ENCODE measurements at places on chromosomes 13 and 19.
A peak's percentile ranks its signal among the peaks of the same experiment; 100 is the strongest.

- ATAC-seq: no peak
Observed at GRCh38 chr13:71865874-71866334, 1.1 kb downstream of the DACH1 start.

DNA sequence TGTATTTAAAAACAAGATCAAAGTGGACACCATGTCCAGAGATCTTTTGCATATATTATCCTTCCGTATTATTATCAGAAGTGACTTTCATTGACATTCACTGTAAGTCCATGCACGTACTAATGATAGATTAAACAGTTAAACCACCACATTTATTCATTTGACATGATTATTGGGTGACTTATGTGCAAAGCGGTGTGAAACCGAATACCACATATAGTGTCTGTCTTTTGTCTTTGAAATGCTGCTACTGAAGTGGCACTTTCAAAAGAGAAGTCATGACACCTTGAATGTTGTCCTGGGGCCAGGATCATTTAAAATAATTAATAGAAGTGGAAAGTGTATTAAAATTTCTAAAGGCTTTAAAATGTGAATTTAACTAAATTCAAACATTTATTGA, 100.1 kb downstream of the ERCC5 start:
- no peak for ATAC-seq

DNA sequence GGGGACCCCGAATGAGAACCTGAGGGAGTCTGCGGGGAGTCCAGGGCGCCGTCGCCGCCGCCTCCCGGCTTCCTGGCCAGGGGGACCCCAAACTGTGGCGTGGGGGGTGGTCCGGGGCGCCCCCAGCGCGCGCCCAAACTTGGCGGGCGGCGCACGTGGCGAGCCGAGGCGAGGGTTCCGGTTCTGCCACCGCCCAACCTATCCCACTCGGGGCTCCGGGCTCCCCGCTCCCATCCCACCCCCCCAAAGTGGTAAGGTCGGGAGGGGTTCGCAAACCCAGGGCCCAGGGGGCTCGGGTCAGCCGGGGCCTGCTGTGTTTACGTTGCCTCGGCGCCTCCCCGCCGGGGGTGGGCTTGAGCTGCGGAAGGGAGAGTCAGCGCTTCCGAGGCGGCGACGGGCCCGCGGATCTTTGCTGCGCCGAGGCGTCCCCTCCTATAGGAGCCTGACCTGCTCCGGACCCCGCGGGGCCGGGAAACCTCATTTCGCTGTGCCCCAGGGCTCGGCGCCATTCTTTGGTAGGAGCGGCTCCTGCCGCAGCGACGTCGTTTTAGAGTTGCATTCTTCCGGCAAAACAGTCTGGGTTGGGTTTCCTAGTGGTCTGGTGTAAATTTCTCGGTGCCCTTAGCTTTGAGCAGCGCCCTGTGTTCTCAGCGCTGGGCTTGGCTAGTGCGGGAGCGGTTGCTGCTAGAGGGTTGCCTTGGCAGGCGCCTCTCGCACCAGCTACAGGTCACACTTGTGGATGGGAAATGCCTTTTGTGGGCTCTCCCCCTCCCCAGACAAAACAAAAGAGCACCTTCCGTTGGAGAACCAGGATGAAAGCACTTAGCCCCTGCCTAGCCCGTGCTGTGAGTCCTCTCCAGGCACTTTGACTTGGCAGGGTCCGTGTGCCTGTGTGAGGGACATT, 1.2 kb downstream of the DAZAP1 start:
- ATAC-seq: peak; percentile 17

GRCh38 chr19:49920624-49921363, 8.2 kb upstream of the ATF5 start:
- ATAC-seq: no peak

DNA sequence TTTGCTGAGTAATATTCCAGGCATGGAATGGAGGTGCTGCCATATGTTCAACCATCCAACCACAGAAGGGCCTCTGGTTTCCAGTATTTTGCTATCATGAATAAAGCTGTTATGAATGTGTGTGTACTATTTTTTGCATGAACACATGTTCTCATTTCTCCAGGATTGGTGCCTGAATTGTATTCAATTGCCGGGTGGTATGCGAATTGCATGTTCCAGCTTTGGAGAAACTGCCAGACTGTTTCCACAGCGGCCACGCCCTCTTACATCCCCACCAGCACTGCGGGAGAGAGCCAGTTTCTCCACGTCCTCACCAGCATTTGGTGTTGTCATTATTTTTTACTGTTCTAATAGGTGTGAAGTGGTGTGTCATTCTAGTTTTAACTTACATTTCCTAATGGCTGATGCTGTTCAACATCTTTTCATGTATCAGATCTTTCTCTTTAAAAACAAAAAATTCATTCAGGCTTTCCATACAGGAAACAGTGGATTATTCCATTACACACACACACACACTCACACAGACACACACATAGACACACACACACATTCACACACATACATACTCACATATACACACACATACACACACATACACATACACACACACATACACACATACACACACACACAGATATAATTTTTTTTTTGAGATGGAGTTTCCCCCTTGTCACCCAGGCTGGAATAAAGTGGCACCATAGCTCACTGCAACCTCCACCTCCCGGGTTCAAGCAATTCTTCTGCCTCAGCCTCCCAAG, 154.1 kb downstream of the PTPRS start:
- no peak for ATAC-seq

DNA sequence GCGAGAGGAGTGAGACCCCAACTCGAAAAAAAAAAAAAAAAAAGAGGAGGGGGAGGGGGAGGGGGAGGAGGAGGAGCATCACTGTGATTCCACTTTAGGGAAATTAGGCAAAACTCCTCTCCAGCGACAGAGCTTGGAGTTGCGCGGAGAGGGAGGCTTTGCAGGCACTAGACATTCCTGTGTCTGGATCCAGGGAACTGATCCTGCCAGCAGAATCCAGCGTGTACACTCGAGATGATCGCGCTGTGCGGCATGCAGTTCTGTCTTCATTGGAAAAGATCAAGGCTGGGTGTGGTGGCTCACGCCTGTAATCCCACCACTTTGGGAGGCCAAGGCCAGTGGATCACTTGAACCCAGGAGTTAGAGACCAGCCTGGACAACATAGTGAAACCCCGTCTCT, 29.6 kb upstream of the KLF2 start:
- no peak for ATAC-seq

- ATAC-seq: no peak
Observed at GRCh38 chr19:58563823-58564222, 5.4 kb upstream of the UBE2M start.

GRCh38 chr19:12833418-12833737, 1.0 kb downstream of the RTBDN start:
- ATAC-seq: no peak

GRCh38 chr19:6868351-6868750, 19.0 kb upstream of the ADGRE1 start:
- no peak for ATAC-seq

- no peak for ATAC-seq
Observed at GRCh38 chr13:66087269-66087710, 1142.8 kb downstream of the PCDH9 start.

GRCh38 chr13:85137516-85137915, 661.7 kb downstream of the SLITRK6 start:
- ATAC-seq: no peak

GRCh38 chr19:1441022-1441426, 2.8 kb downstream of the RPS15 start:
- ATAC-seq: no peak

GRCh38 chr13:81957121-81957520, 1616.2 kb upstream of the SPRY2 start:
- ATAC-seq: no peak

DNA sequence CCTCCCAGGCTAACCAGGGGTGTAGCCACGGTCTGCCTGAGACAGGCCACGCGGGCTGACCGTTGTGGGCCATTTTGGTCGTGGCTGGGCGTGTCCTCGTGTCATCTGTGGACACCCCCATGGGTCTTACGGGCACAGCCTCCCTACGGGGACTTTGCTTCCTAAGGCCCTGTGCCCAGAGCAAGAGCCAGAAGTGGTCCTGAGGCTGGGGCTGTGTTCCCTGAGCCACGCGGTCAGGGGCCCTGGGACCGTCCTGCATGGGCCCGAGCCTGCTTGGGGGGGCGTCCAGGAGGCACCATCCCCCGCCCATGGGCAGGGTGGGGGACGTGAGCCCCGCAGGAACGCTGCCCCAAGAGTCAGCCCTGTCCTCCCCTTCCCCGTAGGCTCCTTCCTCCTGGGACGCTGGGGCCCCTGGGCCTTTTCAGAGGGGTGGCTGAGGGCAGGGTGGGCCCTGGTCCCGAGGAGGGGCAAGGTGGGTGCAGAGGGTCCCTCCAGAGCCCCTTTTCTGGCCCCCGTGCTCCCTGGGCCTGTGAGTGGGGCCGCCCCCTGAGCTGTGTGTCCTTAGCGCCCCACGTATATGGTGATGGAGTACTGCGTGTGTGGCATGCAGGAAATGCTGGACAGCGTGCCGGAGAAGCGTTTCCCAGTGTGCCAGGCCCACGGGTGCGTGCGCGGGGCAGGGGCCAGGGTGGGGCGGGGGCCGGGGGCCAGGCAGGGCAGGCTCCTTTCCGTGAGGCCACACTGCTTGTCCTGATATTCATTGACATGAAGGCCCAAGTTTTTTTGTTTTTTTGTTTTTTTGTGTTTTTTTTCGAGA, 13.4 kb downstream of the STK11 start:
- ATAC-seq: no peak

DNA sequence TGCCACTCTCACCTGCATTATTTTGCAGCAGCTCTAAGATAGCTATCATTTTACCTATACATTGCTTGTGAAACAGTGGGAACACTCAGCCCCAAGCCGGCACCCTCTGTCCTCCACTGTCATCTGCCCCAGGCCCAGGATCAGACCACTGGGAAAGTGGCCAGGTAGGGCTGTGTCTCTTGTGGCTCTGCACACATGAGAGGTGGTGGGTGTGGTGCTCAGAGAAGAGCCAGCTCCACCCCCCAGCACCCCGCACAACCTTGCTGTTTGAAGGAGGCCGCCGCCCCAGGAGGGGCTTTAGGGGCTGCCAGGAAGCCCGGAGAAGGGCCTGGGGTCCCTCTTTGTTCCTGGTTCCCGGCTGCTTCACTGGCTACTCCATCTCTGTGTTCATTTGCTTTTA, 26.6 kb downstream of the PPP1R37 start:
- ATAC-seq: no peak

- no peak for ATAC-seq
Observed at GRCh38 chr19:40604171-40604646, 3.0 kb downstream of the LTBP4 start.

- peak; percentile 84 for ATAC-seq
Observed at GRCh38 chr19:10812902-10813404, 23.1 kb downstream of the TMED1 start.

DNA sequence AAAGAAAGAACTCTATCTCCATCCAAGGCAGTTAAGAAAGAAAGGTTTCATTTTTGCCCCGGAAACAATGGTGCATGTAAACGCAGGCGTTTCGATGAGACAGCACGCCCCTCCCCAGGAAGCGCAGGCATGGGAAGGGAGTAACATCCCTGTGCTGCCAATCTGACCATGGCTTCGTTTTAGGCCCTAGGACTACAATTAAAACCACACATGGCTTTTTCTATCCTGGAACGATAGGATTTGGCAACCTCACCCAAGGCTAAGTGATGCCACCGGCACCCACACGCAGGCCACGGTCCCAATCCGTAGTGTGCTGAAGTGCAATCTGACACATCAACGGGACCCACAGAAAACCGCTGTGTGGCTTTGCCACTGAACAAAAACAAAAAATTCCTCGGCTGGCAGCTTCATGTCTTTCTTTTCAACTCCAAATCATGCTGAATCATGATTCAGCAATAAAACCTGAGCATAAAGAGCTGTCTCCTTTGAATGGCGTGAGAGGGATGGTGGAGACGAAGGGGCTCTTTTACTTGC, 24.2 kb downstream of the RANBP3 start:
- ATAC-seq: peak; percentile 40

- ATAC-seq: no peak
Observed at GRCh38 chr19:23056516-23056915, 53.5 kb upstream of the ZNF728 start.

GRCh38 chr19:49701271-49701786, 10.4 kb downstream of the CPT1C start:
- ATAC-seq: no peak

DNA sequence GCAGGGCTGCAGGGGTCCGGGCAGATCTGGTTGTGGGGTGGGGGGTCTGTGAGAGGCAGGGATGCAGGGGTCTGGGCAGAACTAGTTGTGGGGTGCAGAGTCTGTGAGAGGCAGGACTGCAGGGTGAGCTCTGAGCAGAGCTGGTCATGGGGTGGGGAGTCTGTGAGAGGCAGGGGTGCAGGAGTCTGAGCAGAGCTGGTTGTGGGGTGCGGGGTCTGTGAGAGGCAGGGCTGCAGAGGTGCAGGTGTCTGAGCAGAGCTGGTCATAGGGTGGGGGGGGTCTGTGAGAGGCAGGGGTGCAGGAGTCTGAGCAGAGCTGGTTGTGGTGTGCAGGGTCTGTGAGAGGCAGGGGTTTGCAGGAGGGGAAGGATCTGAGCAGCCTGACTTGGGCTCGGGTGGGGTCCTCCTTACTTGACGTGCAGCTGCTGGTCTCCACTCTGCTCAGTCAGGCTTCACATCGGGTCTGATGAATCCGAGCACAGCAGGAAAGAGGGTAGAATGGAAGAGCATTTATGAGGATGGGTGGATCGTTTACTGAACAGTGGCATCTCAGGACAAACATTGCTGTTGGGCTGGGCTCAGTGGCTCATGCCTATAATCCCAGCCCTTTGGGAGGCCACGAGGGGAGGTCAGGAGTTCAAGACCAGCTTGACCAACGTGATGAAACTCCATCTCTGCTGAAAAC, 31.2 kb downstream of the IGFL2 start:
- ATAC-seq: no peak

DNA sequence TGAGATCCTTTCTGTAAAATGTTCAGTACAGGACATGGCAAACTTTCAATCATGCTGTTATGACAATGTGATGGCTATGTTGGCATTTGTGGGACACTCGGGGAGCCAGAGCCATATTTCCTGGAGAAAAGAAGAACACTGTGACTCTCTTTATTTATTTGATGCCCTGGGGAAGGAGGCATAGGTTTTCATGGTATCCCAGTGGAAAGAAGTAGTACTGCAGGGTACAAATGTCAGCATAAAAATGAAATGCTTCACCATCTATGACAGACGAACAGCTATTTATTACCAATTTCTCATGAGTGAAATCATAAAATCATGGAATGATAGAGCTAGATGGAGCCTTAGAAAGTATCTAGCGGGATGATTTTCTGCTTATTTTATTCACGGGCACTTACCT, 217.1 kb downstream of the COL4A1 start:
- no peak for ATAC-seq

Data from activated CD4-positive, CD25-positive, alpha-beta regulatory T cell treated with anti-CD3 and anti-CD28 coated beads, Interleukin-2, amount 50 U/mL, for 24 hours (primary cell).